ENCODE measurements at places on chromosomes 3 and 15.

DNA sequence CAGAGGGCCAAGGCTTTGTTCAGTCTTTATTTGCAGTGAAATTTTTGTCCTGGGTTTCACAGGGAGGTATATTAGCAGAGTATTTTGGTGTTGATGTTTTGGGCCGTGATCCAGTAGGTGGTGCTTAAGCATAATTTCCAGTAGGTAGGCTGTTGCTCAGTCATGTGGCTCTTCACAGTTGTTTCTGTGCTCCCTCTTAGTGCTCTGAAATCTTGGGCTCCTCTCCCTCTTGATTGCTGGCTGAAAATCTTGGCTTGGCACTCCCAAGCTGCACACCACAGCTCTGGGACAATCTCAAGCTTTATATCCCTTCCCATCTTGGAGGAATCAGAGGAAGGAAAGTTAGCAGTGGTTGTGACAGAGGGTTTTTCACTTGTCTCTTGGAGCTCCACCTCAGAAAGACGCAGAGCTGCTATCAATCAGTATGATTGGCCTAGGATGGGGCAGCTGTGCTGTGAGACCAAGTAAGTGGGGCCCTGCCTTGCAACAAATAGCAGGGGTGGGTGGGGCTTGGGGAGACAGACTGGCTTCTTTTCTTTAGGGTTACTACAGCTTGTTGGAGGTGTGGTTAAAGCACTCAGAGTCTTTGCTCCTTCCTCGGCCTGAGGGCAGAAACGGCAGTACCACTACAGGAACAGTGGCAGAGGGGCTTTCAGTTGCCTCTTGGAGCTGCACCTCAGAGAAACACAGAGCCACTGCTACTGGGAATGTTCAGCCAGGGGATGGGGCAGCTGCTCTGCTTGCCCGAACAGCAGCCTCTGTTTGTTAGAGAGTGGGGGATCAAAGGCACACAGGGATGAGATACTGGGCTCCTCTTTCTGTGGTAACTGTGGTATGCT lies 627.0 kb downstream of the SI start:
- DNase-seq: no peak

DNA sequence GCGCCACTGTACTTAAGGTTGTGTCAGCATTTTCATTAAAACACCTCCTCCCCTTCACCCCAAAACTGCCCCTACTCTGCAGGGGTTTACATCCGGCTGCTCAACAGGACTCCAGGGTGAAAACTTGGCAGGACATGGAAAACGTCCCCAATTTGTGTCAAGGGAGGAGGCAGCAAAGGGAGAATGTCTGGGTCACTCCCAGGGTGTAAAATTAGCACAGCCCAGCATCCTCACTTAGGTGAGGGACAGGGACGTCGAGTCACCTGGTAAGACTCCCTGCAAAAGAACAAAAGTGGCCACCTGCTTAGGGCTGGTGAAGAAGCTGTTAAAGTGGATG lies 532.3 kb downstream of the FOXP1 start:
- DNase-seq: no peak

- no peak for DNase-seq
These were observed 47.4 kb upstream of the ZBTB20 start for GRCh38 chr3:115194476-115194875.

GRCh38 chr3:59549962-59550361 lies 500.1 kb upstream of the CFAP20DC start:
- DNase-seq: no peak

DNA sequence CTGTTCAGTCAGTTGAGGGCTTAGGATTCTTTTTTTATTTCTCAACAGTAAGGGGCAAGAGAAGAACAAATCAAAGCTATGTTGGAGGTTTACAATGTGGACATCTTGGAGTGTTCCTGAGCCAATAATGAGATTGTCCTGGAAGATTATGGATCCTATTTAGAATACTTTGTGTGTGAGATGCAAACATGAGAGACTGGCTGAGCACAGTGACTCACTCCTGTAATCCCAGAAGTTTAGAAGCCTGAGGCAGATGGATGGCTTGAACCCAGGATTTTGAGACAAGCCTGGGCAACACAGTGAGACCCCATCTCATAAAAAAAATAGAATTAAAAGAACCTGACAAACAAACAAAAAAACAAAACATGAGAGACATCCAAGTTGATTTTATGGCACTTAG lies 351.6 kb downstream of the GAP43 start:
- no peak for DNase-seq

DNA sequence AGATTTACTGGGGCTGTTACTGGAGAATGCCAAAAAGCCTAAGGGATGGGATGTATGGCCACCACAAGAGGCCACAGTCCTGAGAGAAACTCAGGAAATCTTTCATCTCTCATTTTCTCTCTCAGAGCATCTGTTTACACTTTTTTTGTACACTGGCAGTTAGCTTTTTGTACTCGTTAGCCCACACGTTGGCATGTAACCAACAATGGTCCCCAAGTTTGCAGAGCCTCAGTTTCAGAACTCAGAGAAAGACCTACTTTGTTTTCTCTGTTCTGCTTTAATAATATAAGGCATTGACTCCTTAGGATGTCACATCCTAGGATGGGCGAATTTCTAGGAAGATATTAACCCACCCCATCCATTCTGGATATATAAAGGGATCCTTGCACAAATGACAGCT lies 183.5 kb downstream of the SUCNR1 start:
- DNase-seq: no peak

DNA sequence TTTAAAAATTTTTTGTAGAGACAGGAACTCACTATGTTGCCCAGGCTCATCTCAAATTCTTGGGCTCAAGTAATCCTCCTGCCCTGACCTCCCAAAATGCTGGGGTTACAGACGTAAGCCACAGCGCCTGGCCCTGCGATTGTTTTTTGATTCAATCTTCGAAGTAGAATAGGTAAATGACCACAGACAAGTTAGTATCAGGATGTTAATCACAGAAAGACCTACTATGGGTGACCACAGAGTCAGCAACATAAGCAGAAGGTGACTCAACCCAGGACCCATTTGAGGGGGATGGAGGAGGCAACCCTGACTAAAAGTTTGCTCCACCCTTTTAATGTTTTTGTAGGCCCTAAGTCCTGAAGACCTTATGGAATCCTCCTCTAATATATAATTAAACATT lies 10.0 kb upstream of the USP3 start:
- DNase-seq: no peak

- DNase-seq: no peak
These were observed 257.7 kb upstream of the PROK2 start for GRCh38 chr3:72042397-72043203.

DNA sequence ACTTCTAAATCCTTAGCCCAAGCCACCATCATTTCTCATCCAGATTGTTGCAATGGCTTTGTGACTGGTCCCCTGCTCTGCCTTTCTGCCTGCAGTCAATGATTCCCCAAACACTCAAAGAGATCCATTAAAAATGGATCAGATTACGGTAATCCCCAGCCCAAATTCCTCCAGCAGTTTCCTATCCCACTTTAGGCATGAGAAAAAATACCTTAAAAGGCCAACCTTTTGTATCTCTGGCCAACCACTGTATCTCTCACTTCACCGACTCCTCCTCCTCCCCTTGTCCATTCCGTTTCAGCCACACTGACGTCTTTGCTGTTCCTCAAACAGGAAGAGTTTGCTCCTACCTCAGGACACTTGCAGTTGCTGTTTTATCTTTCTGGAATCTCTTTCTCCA lies 20.9 kb upstream of the IL1RAP start:
- DNase-seq: no peak
